ENCODE measurements at places on chromosomes 6 and 20. TPM values are rescaled to one million over a fixed set of nuclear protein-coding genes. Genes with fewer than 3 reads are reported as not detected.

The TRIM31 gene
- total RNA-seq, result not detected

The LY6G6F gene
- not detected for total RNA-seq

The SLC4A11 gene
- total RNA-seq, result 2.9 TPM

The COL21A1 gene
- not detected for total RNA-seq

The EYA2 gene
- total RNA-seq, result not detected
